NCI-H2081 treated with DMSO at 0.1 percent for 48 hours (cell line): ENCODE measurements at places on chromosomes 1 and 21.

DNA sequence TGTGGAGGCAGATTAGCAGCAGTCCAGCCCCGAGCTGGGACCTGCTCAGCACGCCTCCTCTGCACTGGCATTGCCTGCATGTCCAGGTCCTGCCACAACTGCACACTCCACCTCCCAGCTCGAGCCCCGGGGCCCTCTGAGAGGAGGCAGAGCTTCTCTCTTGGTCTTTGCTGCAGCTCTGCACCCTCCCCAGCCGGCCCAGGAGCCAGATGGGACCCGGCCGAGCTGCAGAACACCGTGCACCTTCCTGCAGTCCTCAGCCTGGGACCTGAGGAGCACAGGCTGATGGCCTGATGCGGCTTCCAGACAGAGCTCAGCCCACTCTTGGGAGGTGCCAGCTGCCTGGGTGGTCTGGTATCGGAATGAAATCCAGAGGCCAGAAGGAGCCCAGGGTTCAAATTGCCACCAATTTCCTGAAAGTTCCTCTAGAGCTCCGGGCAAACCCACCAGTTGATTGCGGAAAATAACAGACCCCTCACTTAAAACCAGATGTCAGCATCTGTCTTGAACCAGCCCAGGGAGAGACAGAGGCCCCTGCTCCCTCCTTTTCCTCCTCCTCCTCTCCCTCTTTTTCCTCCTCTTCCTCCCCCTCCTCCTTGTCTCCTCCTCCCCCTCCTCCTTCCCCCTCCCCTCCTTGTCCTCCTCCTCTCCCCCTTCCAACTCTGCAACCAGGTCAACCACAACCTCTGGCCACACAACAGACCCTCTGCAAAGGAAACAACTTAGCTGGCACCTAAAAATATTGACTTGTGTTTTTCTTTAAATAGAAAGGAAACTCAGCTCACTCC is 10.6 kb upstream of the SPSB1 start:
- no peak for DNase-seq

- DNase-seq, result no peak
Measured at GRCh38 chr1:11955221-11955620, 20.7 kb downstream of the PLOD1 start.

GRCh38 chr1:236009191-236009590 is 55.7 kb downstream of the NID1 start:
- no peak for DNase-seq

DNA sequence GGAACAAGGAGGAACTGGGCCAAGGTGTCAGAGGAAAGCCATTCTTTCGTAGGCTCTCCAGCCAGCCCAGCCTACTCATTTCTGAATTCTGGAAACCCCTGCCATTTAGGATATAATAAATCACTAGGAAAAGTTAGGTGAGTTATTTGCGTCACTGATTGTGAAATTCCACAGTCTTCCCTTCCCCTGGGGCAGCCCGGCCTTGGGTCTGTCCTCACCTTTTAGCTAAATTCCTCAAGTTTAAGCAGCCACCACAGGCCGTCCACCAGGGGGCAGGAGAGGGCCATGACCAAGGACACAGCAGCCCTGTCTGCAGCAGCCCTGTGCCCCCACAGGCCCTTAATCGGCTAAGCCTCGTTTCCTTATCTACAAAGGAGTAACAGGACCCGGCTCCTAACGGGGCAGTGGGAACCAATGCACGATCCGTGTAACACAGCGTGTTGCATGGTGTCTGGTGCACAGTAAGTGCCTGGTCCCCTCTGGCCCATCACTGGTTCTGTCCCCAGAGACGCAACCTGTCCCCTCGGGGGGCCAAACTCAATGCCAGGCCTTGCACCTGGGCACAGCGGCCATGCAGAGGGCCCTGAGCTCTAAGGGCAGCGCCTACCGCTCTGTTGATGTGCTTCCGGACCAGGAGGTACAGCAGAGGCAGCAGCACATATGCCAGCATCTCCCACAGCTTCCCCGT is 18.1 kb downstream of the GPR157 start:
- DNase-seq, result no peak
